Mucosa of gallbladder (tissue), 1 donor: ENCODE measurements at places on chromosomes 16 and 17. TPM values are rescaled to one million over a fixed set of nuclear protein-coding genes. Genes with fewer than 3 reads are reported as not detected.

RNU2-1 gene
- total RNA-seq, result 2,768 TPM

KIAA0513 gene
- 15.5 TPM for total RNA-seq

ZNF423 gene
- 11.0 TPM for total RNA-seq

TBC1D26 gene
- not detected for total RNA-seq

LGALS3BP gene
- 761 TPM for total RNA-seq

NPIPA8 gene
- total RNA-seq, result 1.5 TPM

PTX4 gene
- total RNA-seq, result 0.14 TPM

CHST5 gene
- total RNA-seq, result 0.63 TPM

LPO gene
- total RNA-seq, result not detected

VPS35 gene
- total RNA-seq, result 100 TPM

RAB26 gene
- 7.7 TPM for total RNA-seq
